NCI-H1048 (cell line): ENCODE measurements at places on chromosomes 11 and 22.

DNA sequence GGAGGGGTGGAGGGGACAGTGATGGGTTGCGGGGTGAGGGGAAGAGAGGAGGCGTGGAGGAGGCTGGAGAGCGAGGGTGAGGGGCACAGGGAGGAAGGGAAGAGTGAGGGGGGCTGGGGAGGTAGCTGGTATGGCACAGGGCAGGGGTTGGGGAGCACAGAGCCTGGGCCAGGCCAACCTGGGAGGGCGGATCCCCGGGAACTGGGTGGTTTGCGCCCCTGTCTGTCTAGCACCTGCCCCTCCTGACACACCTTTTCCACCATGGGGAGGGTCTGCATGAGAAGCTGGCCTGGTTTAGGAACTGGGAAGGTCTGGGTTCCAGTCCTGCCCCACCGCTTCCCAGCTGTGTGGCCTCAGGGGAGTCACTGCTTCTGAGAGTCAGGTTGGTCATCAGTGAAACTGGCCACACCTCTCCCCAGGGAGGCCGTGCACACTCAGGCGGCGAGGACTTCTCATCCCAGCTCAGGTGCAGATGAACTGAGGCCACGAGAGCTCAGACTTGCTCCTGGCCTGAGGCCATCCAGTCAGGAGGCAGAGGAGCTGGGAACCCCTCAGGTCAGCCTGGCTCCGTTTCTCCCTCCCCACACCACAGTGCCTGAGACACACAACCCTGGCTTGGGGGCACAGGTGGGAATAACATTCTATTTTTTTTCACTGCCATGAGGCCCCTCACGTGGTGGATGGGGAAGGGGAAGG is 95.6 kb downstream of the PHF21B start:
- DNase-seq: no peak

DNA sequence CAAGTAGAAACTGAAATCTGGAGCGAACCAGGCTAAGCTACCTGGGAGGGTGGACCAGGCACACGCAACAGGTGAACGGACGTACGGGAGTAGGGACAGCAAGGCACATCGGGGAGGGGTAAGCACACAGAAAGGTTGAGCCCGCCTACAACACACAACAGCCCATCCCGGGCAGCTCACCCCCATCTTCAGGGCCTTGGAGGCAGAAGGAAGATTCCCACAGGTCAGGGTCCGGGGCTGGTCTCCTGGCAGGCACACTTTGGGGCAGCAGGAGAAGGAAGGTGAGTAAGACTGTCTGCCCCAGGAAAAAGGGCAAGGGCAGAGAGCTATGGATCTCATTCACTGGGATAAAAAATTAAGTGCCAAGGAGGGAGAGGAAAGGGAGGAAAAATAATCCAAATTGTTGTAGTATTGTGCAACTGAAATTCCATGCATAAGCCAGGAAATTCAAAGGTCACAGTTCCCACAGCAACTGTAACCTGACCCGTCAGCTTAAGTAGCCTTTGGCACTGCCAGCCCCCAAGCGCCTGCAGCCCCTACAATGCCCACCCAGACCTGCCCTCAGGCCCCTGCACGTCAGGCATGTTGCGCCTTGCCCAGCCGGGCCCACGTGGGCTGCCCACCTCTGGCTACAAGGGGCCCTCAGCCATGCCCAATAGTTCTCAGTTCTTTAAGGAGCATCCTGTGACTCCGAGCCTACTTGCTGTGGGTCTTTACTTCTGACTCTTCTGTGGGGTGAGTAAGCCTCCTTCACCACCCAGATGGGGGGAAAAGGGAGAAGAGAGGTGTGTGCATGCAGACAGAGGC is 51.8 kb downstream of the MICAL3 start:
- no peak for DNase-seq

GRCh38 chr22:29071261-29072045 is 1.4 kb upstream of the KREMEN1 start:
- DNase-seq: no peak

DNA sequence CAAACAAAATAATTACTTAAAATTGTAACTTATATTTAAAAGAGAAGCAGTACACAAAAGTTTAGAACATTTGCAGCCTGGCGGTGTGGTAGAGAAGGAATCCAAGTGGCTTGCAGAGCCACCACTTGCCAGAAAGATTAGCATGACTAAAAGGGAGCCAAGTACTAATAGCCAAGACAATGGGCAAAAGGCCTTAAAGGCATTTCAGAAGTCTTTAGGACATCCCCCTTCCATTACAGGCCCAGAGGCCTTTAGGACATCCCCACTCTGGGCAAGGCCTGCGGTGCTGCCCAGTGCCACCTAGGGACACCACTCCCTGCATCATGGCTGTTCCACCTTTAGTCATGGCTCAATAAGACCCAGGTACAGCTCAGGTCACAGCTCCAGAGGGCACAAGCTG is 32.4 kb downstream of the TMEM225 start:
- DNase-seq: no peak

GRCh38 chr11:9037046-9037780 is 33.4 kb upstream of the NRIP3 start:
- DNase-seq: no peak

- no peak for DNase-seq
Measured at GRCh38 chr11:118820412-118821357, 29.7 kb upstream of the DDX6 start.

GRCh38 chr22:45196926-45197605 is 33.3 kb downstream of the NUP50 start:
- no peak for DNase-seq
